ELF-1 (cell line): ENCODE measurements at places on chromosomes 2 and 18.

DNA sequence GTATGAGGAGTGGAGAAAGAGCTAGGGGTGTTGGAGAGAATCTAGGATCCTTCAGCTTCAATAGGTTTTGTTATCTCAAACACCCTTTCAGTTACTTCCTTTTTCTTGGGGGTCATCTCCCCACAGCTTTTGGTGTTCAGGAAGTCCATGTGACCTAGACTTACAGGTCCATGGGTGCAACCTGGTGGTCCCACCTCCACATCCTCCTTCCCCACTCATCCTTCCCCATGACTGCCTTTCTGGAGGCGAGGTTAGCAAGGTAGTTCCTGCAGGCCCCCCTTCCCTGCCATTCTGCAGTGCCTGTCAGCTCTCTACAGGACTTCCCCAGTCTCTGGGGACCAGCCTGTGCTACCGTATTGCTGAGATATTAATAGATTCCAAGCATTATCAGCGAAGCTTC, 107.6 kb downstream of the TMEM17 start:
- no peak for DNase-seq

DNA sequence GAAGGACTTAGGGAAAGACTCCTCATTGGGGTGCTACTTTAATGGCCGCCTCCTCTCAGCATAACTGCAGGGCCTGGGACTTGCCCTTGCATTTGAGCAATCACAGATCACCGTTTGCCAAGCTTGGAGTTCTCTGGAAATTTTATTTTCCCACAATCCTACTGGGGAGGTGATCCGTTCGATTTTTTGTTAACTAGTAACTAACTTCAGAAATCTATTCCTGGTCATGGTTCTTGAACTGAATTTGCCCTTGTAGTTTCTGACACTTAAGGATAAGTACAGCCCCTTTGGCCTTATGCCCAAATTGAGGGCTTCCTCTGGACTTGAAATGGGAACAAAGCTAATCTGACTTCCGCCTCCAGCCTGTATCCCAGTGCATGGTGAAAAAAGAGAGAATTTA, 60.5 kb upstream of the ST3GAL5 start:
- no peak for DNase-seq

DNA sequence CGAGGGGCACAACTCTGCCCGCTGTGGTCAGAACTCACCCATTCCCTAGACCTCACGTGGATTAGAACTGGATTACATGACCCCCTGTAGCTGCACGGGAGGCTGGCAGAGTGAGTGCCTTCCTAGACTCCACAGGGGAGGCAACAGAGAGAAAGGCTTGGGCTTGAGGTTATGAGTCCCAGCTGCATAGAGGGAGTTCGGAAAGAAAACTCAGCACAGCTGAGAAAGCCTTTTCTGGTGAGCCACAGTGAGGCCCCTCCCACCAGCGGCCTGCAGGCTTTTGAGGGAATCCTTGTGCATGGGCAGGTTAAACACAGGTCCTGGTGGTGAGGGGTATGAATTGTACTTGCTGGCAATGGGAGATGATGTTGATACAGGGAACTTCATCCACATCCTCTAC, 217.3 kb downstream of the FHOD3 start:
- peak; percentile 63 for DNase-seq

DNA sequence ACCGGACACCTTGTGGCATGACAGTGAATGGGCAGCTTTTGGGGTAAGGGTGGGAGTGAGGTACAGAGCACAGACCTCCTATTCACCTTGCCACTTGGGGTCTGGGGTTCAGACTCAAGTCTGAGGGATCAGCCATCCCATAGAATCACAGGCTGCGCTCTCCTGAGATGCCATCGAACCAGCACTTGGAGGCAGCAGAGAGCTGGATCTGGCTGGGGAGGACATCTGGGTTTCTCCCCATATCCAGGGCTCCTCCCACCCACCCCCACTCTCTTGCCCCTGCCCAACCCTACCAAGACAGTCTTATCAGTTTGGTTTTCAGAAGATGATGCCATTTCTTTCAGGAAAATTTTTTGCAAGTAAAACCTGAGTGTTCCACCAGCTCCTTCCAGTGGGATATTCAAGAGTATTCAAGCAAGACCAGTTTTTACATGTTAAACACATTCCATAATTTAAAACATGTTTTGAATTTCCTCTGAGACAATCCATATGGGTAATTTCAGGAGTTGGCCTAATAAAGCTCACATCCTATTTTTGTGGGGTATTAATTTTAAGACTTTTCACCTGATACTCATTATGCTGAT, 29.2 kb upstream of the TEX44 start:
- DNase-seq = peak; percentile 64

GRCh38 chr2:218863021-218863520, 3.5 kb downstream of the WNT6 start:
- DNase-seq = no peak
